ENCODE measurements at places on chromosomes 11 and 22.

GRCh38 chr11:132579136-132579535 lies 953.2 kb downstream of the OPCML start:
- DNase-seq, result no peak

DNA sequence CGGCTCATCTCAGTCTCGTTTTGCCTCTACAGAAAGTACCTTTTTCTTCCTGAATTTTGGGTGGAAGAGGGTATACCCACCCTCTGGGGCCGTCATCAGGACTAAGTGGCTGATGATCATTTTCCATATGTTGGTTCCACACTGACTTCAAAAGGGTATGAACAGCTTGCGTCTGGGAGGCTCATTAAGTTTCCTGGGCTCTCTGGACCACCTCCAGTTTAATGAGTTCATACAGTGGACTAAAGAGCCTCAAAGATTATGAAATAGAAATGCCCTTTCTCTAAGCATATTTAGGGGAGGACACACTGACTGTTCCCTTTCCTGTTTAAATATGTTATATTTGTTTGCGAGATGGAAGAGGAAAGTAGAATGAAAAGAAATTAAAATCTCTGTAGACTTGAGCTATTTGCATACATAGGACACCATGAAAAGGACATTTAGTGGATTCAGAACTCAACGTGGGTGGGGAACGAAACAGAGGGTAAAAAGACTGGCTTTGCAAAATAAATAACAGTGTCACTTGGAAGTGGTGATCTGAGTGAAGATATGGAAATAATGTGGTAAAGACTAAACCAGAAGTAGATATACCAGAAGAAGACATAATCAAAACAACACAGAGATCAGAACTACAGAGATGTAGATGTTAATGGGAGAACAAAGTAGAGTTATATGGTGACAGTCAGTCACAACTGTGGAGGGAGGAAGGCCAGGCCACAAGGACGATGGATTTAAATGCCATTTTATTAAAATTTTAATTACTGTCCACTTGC lies 18.7 kb downstream of the LDLRAD3 start:
- DNase-seq, result no peak

GRCh38 chr22:27416511-27417420 lies 384.8 kb downstream of the MN1 start:
- DNase-seq, result no peak

- no peak for DNase-seq
Observed at GRCh38 chr11:14148653-14149273, 186.2 kb downstream of the SPON1 start.

GRCh38 chr11:72951193-72951592 lies 137.0 kb downstream of the ATG16L2 start:
- DNase-seq, result no peak

- no peak for DNase-seq
Observed at GRCh38 chr11:85685820-85686459, at the start of gene CCDC89. Gene CCDC89 (minus strand): TSS chr11:85686195. CDS start chr11:85686130, 65 bp downstream.

DNA sequence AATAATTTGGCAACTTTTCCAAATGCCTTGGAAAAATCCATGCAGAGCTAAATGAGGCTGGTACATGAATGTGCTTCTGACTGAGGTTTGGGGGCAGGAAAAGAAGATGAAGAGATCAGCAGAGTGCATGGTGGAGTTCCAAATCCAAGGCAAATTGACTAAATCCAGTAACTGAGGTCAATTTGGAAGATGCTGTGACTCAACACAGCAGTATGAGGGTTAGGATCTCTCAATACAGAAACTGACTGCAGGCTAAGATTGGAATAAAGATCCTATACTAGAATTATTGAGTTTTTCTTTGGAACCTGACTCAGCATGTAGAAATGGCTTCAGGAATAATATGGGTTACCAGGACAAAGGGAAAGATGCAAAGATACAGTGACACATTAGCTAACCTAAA lies 99.3 kb upstream of the FAT3 start:
- no peak for DNase-seq

Data from activated CD4-positive, alpha-beta T cell treated with anti-CD3 and anti-CD28 coated beads for 36 hours (primary cell).